Ovary (tissue), 10 donors: ENCODE measurements at places on chromosomes 7 and 10.

GRCh38 chr7:143484119-143484518, 6.4 kb downstream of the TAS2R41 start:
- DNase-seq, result no peak

GRCh38 chr10:122856902-122857301, 11.2 kb upstream of the CUZD1 start:
- no peak for DNase-seq

DNA sequence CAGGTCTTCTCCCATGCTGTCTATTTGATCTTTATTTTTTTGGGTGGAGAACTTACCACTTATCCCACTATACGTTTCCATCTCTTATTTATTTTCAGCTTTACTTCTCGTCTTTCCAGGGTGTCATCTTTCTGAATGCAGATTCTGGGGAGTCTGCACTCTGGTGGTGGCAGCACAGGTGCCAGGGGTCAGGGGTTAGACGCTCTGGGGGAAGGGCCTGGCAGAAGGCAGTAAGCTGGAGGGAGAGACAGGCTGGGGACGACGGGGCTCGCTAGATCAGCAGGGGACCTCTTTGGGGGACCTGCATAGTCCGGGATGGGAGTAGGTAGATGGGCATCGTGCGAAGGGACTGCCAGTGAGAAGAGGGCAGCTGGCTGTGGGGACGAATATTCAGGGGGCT, 22.3 kb downstream of the CHST12 start:
- no peak for DNase-seq

DNA sequence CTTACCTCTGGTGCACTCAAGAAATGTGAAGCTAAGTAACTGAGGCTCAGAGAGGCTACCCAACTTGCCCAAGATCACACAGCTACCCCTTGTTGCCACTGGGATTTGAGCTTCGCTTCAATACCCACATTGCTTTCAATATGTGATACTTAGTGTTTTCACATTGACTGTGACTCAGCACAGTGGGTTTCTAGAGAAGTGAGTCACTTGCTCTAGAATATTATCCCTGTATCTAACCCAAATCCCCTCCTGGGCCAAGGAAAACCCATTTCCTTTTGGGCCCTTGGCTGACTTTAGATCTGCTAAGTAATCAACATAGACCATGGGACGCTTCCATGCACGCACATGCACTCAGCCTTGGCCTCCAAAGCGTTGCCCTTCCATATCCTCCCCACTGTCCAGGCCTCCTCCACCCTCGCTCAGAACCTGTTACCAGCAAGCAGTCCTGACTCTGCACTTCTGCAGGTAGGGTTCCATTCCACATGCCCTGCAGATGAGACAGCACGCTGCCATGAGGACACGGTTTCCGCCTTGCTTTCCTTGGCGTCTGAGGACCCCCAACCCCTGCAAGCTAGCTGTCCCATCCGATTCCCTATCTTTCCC, 87.7 kb upstream of the CHST15 start:
- no peak for DNase-seq

DNA sequence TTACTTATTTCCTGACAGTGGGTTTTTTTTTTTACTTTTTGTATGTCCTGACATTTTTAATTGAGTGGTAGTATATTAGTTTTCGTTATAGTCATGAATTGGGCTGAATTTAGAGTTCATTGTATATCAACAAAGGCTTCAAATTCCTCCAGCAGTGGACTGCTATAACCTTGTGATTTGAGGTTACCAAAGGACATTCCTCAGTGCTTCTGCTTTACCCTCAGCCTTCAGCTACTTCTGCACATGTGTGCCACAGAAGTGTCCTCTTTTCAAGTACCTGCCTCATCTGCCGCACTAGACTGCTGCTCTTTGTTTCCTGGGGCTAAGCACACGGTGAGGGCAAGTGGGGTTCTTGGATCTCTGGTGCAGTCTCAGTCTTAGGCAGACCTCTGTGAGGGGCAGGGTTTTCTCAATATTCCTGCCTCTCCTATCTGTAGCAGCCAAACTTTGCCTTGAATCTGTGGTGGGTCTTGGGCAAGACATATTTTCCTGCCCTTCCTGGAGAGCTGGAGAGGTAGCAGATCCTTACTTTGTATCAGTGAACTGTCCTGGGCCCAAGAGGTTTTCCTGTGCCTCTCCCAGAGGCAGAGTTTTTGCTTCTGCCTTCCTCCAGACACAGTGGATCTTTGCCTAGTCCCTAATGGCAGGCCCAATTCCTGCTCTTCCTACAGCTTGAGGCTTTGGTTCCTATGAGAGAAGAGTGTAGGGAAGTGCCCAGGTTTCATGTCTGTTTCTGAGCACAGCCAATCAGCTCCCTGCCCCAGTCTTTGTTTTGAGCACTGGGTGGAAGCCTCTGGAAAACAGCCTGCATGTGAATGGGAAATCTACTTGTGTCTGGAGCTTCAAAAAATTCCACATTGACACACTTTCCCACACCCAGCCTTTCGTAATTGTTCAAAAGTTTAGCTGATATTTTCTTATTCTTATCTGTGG, 39.0 kb upstream of the STRIP2 start:
- no peak for DNase-seq

- no peak for DNase-seq
These were observed 36.9 kb downstream of the DDIT4 start for GRCh38 chr10:72310636-72311035.

DNA sequence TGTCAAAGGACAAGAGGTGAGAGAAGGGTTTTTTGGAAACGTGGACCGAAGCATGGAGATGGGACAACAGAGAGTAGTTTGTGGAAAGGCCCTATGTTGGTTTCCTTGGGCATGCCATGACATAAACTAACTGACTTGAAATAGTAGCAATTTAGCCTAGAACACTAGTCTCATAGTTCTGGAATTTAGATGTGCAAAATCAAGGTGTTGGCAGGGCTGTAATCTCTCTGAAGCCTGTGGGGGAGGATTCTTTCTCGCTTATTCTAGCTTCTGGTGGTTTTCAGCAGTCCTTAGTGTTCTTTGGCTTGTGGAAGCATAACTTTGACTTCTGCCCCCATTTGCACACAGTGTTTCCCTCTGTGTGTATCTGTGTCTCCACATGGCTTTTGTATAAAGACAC, 283.4 kb downstream of the GFRA1 start:
- DNase-seq, result no peak

- no peak for DNase-seq
These were observed 97.5 kb downstream of the MICALL2 start for GRCh38 chr7:1361756-1362125.

- no peak for DNase-seq
These were observed 203.0 kb downstream of the KCND2 start for GRCh38 chr7:120475994-120476393.

DNA sequence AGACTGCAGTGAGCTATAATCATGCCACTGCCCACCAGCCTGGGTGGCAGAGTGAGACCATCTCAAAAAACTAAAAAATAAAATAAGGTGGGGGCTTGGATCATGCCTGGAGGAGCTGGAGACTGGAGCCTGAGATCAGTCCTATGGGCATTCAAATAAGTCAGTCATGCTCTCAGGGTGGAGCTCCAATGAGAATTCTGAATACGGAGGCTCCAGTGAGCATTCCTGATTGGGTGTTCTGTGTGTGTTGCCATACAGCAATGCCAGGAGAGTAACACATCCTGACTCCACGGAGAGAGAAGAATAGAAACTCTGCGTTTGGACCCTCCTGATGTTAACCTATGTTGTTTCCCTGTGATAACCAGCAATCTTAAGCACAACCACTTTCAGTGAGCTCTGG, 16.0 kb downstream of the UBE2D4 start:
- DNase-seq, result no peak

DNA sequence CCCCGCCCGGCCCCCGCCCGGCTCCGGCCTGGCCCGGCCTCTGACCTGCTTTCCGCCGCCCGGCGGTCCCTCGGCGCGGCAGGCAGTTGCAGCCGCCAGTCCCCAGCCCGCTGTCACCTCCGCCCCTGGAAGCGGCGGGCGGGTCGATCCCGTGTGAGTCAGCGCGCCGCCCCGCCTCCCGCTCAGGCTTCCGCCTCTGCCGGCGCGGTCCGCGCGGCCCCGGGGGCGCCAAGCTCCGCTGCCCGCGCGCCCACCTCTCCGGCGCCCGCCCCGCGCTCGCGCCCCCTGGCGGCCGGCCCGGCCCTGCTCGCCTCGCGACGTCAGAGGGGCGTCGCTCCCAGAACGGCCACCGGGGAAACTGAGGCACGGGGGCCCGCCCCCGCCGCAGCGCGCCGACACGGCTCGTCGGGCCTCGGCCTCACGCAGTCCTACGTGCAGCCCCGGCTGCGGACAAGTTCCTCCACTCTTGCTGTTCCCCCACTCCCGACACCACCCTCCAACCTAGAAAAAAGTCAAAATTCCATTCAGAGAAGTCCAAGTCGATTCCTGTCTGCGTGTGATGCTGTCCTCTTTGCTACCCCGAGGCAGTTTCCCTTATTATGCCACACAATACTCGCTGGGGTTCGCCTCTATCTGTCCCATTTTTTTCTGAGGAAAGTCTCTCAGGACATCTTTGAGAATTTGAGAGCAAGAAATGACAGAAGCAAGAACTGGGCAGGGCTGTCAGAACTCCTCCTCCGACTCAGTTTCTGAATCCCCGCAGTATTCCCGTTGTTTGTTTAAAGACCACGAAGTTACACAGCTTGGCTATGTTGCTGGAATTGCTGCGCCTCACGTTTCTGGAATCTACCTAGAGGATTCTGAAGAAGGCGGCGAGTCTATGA, at the start of gene DNMBP:
DNMBP (minus strand) TSS at position 155 of the 884 bp plus-strand sequence. CDS start 37,823 bp downstream, outside the sequence.
- DNase-seq, result peak; percentile 90

GRCh38 chr7:44772440-44772839, 23.8 kb downstream of the ZMIZ2 start:
- DNase-seq, result no peak

DNA sequence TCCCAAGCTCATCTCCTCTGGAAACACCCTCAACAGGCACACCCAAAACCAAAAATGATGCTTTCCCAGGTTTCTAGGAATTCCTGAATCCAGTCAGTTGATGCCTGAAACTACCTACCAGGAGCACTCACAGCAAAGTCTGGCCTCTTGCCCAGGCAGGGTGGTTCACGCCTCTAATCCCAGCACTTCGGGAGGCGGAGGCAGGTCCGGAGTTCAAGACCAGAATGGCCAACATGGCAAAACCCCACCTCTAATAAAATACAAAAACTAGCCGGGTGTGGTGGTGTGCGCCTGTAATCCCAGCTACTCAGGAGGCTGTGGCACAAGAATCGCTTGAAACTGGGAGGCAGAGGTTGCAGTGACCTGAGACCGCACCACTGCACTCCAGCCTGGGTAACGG, 1.9 kb downstream of the MAD1L1 start:
- DNase-seq, result no peak

DNA sequence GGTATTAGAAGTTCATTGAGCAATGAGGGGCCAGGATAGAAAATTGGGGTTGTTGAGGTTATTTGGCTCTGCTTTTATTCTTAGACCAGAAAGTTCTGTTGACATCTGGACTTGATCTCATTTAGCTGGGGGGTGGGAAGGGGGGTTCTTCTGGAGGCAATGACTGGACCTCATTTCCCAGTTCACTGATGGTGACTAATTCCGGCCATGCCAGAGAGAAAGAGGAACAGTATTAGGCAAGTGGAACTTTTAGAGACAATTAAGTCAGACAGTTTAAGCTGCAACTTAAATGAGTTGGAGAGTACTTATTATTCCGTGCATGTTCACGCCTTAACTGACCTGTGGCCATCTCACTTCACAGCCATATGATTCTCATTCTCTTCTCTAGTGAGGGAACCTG, 512.5 kb downstream of the REEP3 start:
- no peak for DNase-seq

- no peak for DNase-seq
These were observed 5.0 kb downstream of the CREB3L2 start for GRCh38 chr7:137996871-137997270.

DNA sequence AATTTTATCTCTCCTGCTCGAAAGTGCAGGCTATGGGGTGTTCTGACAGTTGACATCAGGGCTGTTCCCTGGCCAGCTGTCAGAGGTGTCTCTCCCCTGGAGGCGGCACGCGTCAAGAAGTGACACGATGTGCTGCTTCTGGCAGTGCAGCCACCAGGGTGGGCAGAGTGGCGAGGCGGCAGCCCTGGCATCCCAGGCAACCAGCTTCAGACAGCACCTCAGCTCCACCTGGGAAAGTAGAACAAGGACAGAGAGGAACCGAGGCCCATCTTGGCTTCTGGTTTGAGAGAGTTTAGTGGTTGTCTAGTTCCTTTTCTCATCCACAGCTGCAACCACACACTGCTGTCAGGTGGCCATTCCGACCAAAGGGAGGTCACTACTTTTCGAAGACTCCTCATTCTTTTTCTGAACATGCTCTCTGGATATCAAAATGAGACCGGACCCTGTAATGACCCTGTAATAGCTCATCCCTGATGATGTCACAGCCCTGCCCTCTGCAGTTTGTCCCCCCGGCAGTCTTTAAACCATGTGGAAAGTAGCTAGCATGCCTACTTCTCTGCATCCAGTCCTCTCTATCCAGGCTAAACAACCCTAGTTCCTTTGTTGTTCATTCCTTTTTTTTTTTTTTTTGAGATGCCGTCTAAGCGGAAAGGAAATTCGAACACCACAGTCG, 381.0 kb upstream of the NRP1 start:
- no peak for DNase-seq

DNA sequence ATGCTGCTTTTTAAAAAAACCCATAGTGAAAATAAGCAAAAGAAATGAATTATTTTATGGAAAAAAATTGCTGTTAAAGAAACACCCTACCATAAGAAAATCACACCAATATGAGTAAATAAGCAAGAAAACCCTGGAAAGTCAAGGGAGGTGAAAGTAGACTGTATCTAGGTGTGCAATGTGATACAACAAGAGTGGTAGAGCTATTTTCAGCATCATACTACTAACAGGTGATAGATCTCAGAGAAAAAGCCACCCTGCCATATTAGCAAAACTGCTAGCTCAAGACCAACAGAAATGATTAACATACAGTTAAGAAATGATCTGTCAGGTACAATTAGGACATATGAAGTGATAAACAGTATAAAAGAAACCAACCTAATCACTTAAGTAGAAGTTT, 54.8 kb downstream of the UBE2H start:
- no peak for DNase-seq

- no peak for DNase-seq
These were observed 552.7 kb downstream of the DNAJB6 start for GRCh38 chr7:157889480-157889879.

- no peak for DNase-seq
These were observed 710.1 kb upstream of the KCND2 start for GRCh38 chr7:119562839-119563238.

DNA sequence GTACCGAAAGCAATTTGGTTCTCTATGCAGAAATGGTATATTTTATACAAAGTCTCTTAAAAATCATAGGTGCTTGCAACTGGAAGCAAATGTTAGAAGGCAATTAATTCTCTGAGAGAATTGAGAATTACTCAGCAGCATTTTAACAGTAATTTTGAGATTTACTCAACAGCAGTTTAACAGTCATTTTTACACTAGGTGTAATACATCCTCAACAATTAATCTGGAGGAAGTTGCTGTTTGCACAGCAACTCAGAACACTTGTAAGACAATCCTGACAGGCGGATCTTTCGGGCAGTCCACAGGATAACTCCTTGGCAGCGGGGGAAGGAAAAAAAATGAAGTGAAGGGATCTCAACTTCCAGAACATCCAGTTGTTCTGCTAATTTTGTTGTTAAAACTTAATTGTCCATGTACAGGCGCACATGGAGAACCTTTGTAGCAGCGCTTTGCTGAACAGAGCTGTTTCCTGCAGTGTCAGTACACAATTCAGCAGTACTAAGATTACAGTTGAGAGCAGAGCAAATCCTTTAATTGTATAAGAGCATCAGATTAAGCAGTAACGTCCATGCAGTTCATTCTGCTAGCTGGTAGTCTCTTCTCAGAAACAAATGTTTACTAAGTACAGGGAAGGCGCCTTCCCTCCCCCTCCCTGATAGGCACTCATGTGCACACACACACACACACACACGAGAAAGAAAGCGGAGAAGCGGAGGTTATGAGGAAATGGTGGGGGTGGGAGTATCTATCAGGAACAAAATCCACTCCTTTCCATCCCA, 43.8 kb downstream of the ENO4 start:
- DNase-seq, result no peak

GRCh38 chr10:69317175-69317604, 38.9 kb downstream of the HK1 start:
- no peak for DNase-seq
